ENCODE measurements at places on chromosomes 7 and 10.

GRCh38 chr10:49178489-49179471 lies 9.4 kb downstream of the TMEM273 start:
- no peak for DNase-seq

DNA sequence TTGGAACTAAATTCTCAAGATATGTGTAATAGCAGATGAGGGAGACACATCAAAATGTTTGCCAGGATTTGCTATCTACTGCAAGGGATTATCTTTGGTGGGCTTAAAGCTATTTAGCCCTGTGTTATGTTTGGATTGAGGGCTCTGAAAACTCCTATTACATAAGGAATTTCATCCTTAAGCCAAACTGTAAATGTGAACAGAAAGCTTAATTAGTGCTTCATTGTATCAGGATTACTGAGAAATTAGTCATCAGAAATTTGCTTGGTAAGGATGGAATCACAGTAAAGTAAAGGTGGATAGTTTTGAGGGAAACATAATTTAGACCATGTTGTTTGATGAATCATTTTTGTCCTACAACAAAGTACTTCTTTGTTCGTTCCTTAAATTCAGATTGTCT lies 8.3 kb downstream of the ANKRD7 start:
- no peak for DNase-seq

- DNase-seq, result no peak
Measured at GRCh38 chr10:96136810-96137209, 6.7 kb downstream of the ZNF518A start.

- DNase-seq, result no peak
Measured at GRCh38 chr10:88330174-88330573, 252.9 kb downstream of the RNLS start.

DNA sequence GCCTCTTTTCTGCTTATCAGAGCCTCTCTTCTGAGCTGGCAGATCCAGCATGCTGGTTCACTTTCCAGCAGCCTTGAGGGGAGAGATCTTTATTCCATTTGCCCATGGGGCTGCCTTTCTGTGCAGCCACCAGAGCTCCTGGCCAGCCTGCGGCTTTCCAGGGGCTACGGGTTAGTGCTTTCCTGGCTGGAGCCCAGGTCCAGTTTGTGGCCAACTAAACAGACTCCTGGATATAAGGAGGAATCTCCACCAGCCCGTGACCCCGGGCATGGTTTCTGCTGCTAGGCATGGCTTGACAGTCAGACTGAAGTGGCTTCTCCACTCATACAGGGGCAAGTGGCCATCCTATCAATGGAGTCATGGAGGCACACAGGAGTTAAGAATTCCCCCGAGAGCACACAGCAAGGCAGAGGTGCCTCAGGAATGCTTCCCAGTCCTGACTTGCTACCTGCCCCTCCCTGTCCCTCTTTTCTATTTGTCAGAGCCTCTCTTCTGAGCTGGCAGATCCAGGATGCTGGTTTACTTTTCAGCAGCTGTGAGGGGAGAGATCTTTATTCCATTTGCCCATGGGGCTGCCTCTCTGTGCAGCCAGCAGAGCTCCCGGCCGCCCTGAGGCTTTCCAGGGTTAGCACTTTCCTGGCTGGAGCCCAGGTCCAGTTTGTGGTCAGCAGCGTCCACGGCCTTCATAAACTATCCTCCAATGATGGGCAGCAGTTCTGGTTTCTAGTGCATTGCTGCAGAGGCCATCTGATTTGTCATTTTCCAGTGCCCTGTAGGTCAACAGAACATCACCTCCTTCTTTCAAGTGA lies 35.9 kb downstream of the TSPAN15 start:
- DNase-seq, result no peak

GRCh38 chr10:131626274-131626673 lies 274.5 kb upstream of the PPP2R2D start:
- no peak for DNase-seq

GRCh38 chr10:104293781-104294321 lies 24.9 kb downstream of the GSTO2 start:
- DNase-seq, result no peak

- DNase-seq, result no peak
Measured at GRCh38 chr7:100621554-100621953, 9.2 kb downstream of the MOSPD3 start.

DNA sequence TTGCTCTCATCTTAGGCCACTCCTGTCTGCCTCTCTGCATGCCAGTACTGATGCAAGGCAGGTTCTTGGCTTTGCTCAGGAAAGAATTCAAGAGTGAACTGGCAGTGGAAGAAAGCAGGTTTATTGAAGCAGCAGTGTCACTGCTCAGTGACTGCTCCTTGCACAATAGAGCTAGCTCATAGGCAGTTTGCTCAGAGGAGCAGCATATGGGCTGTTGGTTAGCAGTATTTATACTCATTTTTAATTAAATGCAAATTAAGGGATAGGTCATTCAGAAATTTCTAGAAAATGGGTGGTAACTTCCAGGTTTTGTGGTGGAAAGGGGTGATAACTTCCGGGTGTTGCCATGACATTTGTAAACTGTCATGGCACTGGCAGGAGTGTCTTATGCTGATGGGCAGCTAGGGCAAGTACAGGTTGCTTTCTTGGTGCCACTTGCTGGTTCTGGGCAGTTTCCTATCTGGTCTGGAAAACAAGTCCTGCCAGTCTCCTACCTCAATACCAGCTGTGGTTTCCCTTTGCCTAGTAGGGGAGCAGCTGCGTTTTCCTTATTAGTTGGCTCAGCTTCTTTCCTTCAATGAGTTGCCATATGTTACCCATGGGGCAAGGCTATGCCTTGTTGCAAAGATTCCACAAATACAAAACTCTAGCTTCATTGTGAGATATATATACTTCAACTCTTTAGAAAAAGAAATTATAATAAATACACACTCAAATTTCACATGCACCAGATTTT lies 64.8 kb upstream of the CALD1 start:
- no peak for DNase-seq

GRCh38 chr7:77783545-77783944 lies 14.7 kb downstream of the TMEM60 start:
- DNase-seq, result no peak
